ENCODE measurements at places on chromosomes 1 and 21. TPM values are rescaled to one million over a fixed set of nuclear protein-coding genes. Genes with fewer than 3 reads are reported as not detected.

AADACL4 gene
- polyA plus RNA-seq: not detected

NTNG1 gene
- polyA plus RNA-seq: 9.0 TPM

KIAA1614 gene
- polyA plus RNA-seq: 0.07 TPM

TMEM269 gene
- polyA plus RNA-seq: not detected

LCA5L gene
- 1.5 TPM for polyA plus RNA-seq

NECTIN4 gene
- polyA plus RNA-seq: not detected

KRTAP21-2 gene
- polyA plus RNA-seq: not detected

OXCT2 gene
- not detected for polyA plus RNA-seq

NHLH2 gene
- polyA plus RNA-seq: 8.8 TPM

RXRG gene
- polyA plus RNA-seq: not detected

MPL gene
- polyA plus RNA-seq: not detected

A3GALT2 gene
- not detected for polyA plus RNA-seq

All from Purkinje cell (primary cell).